ENCODE measurements at places on chromosomes 3 and 15.

GRCh38 chr3:11596387-11596786 lies 47.3 kb downstream of the VGLL4 start:
- no peak for DNase-seq

GRCh38 chr15:93474728-93475127 lies 385.7 kb upstream of the RGMA start:
- DNase-seq = no peak

DNA sequence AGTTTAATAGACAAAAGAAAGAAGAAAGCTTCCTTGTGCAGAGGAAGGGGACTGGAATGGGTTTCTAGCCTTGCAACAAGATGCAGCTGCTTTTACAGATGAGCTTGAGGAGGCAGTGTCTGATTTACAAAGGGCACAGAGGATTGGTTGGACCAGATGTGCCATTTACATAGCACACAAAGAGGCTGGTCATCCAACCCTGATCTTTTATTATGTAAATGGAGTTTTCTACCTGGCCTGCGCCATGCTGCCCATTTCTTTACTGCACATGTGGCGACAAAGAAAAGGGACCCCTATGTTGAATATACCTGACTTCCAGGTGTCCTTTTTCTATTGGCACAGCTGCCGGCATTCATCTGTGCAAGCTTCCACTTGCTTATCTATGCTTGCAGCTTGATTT lies 409.4 kb upstream of the FRG2C start:
- DNase-seq = no peak

GRCh38 chr3:126101521-126101982 lies 17.6 kb upstream of the SLC41A3 start:
- DNase-seq = no peak

GRCh38 chr3:38327335-38328009 lies 19.1 kb upstream of the XYLB start:
- DNase-seq = peak; percentile 46

DNA sequence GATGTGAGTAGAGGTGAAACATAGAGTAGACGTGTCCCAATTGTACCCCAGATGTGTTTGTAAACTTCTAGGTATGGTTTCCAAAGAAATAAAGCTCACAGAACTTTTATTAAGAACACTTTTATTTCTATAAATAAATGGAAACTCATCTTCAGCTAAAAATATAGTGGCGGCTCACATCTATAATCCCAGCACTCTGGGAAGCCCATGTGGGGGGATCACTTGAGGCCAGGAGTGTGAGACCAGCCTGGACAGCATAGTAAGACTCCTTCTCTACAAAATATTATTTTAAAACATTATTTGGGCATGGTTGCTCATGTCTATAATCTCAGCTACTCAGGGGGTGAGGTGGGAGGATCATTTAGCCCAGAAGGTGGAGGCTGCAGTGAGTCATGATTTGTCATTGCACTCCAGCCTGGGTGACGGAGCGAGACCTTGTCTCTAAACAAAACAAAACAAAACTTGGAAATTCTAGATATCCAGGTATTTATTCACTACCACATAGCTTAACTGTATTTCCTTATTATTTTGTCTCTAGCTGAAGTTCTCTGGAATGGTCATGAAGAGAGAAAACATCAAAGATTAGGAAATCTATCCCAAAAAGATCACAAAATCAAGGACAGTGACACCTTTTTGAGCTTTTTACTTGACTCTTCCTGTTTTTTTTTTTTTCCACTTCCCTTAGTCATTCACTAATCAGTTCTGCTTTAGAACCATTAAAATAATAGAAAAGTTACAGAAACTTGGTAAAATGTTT lies 258.1 kb downstream of the TIGIT start:
- no peak for DNase-seq

DNA sequence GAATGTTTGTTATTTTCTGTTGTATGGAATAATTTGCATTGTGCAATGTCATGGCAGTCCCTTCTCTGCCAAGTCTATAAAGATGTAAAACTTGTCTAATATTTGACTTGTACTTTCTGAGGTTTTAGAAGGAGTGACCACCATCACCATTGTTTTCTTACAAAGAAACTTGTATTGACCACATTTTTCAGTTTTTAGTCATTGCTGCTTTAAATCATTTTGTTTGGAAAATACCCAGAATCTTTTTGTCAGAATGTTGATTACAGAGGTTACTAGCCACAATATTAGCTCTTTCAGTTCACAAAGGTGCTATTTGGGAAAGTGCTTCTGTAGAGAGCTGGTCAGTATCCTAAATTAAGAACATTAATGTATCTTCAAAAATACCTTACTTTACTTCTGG lies 532.4 kb upstream of the GBE1 start:
- no peak for DNase-seq

DNA sequence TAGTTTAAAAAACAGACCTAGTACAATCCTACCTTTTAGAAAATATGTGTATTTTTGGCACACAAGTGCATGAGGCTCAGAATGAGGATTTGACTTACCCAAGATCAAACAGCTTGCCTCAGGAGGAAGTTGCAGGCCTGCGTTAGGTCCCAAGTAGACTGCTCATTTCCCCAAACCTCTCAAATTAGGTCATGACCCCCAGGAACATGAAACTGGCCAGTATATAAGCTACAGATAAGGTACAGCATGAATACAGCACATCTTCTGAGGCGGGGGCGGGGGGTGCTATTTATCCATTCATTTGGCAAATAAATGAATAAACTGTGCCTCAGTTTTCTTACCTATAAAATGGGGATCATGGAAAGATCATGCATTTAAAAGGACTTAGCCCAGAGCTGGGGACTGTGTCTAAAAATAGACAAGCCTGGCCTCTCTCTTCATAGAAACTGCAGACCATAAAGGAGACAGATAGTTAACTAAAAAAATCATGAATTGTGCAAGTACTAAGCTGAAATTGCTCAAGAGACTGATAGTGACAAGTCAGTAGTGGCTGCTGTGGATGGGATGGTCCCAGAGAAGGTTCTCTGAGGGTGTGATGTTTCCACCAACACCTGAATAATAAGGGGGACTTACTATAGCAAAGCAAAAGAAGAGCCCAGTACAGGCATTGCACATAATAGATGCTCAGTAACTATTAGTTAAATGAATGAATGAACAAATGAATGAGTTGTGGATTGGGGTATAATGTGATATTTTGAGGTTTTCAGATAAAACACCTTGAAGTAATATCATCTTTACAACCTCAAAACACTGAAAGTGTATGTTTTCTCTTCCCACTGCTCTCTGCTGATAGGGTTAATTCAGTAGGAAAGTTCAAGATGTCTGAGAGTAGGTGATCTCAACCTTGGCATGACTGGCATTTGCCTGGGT lies 258.5 kb upstream of the PROK2 start:
- DNase-seq = peak; percentile 7

GRCh38 chr3:31693346-31693745 lies 160.6 kb downstream of the STT3B start:
- DNase-seq = no peak

DNA sequence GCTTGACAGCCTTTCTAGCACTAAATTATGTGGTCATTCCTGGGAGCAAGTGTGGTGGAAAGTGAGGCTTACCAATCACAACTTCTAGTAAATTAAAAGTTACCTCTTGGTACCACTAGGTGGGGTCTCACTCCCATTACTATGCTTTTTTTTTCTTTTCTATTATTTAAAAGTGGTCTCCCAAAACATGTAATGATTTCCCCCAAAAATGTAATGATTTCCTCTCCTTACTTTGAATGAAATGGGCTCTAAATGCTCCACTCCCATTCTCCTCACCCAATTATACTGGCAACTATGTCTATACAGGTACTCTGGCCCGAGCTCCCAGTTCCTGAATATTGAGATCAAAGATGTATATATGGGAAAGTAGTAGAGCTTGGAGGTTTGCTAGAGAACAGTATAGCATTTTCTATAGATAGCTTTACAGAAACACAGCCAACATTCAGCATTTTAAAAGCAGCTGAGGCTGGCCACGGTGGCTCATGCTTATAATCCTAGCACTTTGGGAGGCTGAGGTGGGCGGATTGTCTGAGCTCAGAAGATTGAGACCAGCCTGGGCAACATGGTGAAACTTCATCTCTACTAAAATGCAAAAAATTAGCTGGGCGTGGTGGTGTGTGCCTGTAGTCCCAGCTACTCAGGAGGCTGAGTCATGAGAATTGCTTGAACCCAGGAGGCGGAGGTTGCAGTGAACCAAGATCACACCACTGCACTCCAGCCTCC lies 70.9 kb downstream of the DCUN1D1 start:
- peak; percentile 46 for DNase-seq

GRCh38 chr3:26634601-26635000 lies 12.0 kb downstream of the LRRC3B start:
- DNase-seq = no peak

- no peak for DNase-seq
Observed at GRCh38 chr3:181568693-181569092, 143.0 kb upstream of the SOX2 start.

DNA sequence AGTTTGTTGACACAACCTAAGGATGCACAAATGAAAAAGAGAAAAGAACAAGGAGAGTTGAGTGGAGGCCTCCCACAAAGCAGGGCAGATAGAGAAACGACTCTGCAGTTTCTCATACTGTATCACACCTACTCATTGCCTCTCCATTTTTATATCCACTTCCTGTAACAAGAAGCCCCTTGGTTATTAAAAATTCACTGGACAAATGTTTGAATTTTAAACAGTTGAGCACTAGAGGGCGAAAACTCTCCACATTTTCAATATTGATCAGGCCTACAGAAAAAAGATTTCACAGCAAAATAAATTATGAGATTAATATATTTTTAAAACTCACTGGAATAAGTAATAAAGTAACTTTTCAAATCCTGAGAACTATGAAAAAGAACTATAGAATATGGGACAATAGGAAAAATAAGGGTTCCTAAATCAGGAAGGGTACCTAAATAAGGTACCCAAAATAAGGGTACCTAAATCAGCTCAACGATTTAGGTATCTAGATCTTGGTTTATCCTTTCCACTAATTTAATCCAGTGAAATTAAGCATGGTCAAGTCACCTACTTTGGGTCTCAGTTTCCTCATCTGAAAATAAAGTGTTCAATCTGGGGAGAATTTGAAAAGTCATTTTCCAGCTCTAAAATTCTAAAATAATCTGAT lies 47.0 kb upstream of the PPIB start:
- DNase-seq = peak; percentile 80

- no peak for DNase-seq
Observed at GRCh38 chr15:33026614-33027013, 167.9 kb downstream of the FMN1 start.

GRCh38 chr15:70539409-70539808 lies 223.9 kb downstream of the UACA start:
- DNase-seq = no peak

DNA sequence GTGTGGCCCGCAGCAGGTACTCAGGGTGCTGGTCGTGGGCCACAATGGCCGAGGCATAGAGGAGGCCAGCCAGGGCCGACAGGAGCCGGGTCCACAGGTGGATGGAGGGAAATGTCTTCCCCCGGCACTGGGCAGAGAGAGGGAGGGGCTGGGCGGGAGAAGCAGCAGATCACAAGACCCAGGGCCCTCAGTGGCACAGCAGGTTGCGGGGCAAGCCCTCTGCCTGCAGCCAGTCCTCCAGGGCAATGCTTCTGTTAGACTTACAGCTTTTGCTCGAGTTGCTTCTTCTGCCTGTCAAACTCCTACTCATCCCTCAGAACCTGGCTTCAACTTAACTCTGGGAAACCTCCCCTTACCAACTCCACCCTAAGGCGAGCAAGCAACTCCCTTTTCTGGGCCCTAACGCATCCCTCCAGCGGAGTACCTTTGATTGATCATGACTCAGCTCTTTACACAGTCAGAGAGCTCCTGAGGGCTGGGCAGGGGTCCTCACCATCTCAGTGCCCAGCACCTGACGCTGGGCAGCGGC lies 16.0 kb downstream of the TMEM44 start:
- DNase-seq = no peak

GRCh38 chr3:166291186-166291955 lies 454.1 kb upstream of the BCHE start:
- DNase-seq = peak; percentile 24

GRCh38 chr15:101535170-101535902 lies 45.8 kb upstream of the PCSK6 start:
- no peak for DNase-seq

- peak; percentile 90 for DNase-seq
Observed at GRCh38 chr15:42375941-42376340, 16.6 kb downstream of the CAPN3 start.

GRCh38 chr3:76673171-76673570 lies 366.7 kb upstream of the ROBO2 start:
- DNase-seq = no peak

DNA sequence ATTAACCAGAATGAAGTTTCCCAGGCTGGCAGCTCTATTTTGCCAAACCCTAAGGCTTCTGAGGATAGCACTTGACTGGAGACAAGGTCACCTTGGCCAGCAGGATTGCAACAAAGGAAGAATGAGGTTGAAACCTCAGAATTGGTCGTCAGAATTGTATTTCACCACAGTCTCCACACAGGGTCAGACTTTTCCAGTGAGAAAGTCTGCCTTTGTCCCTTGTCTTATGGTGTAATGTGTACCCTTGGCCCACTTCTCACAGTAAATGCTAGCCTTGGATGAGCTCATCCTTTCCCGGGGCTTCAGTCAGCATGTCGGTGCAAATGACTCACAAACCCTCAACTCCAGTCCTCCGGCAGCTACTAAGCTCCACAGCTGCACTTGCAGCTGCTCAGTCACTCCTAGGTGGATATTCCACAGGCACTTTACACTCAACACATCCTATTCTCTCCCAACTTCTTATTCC lies 19.7 kb downstream of the SSR3 start:
- peak; percentile 47 for DNase-seq

GRCh38 chr3:66498687-66499621 lies 1.9 kb downstream of the LRIG1 start:
- DNase-seq = peak; percentile 20

DNA sequence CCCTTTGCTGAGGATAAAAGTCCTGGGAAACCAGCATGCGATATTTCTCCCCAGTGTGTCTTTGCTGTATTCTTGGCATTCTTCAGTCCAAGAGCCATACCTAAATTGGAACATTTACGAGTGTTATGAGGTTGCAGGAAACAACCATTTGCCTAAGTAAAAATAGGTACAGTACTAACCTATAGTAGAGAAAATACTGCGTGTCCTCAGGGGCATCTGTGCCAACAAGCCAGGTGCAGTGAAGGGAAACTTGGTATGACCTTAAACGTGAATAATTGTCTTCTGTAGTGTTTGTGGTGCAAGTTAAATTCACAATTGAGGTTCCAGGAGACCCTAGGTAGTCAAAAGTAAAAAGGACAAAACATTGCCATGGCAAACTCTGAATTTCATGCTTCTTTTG lies 12.2 kb downstream of the IL5RA start:
- DNase-seq = no peak
